GM12864 (cell line): ENCODE measurements at places on chromosomes 5 and 9.

GRCh38 chr5:146209714-146210113 is 6.3 kb downstream of the RBM27 start:
- no peak for DNase-seq

GRCh38 chr5:135491038-135491551 is 38.9 kb upstream of the TIFAB start:
- no peak for DNase-seq

DNA sequence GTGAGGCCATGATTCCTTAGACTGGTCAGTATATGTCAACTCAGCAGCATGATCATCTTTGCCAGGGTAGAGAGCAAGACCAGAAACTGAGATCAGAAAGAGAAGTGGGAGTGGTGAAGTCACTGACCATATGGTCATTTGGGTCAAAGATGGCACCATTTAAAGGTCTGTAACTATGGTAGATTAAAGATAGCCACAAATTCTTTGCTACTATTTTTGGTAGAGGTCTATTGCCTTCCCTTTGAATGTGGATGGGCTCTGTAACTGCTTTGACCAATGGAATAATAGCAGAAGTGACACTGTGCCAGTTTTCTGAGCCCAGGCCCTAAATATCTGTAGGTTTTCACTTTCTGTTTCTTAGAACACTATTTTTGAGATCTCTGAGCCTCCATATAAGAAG is 117.6 kb downstream of the PCSK1 start:
- DNase-seq, result no peak

GRCh38 chr9:101065930-101066329 is 37.4 kb downstream of the PLPPR1 start:
- no peak for DNase-seq

DNA sequence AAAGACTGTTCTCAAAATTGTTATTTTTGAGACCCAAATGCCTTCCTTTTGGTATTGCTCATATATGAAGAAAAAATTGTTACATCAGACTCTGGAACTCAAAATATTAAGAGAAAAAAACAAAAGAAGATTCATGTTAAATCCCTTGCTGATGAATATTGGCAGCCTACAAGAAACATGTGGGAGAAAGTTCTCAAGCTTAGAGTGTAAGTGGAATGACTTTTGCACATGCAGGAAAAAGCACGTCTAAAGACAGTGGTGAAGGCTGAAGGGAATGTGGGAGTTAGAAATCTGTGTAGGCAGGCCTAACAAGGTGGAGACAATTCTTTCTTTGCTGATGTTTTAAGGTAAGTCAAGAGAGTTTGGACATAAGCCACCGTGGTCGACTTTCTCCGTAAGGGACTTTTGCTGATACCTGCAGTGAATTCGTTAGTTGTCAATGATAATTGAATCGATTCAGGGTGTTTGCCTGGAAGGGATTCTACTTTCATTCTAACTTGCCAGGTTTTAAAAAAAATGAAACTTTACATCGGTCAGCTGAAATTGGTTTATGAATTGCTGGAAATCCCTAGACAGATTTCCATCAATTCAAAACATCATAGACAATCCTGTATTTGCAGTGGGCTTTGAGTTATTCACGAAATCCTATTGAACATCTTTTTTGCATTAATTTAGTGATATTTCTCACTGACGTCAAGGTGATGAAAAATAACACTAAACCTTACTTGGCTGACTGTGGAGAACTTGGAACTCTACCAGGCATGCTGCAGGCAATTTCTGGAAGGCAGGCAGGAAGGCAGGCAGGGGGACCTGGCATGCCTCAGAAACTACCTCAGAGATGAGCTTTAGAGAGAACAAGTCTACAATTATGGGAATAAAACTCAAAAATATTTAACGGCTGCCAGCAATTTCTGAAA is 359.1 kb upstream of the ADAMTSL1 start:
- DNase-seq, result no peak

GRCh38 chr9:135926402-135927194 is 19.3 kb upstream of the CAMSAP1 start:
- no peak for DNase-seq
